ENCODE measurements at places on chromosomes 12 and 14. TPM values are rescaled to one million over a fixed set of nuclear protein-coding genes. Genes with fewer than 3 reads are reported as not detected.

KCNJ8 gene
- 5.2 TPM for total RNA-seq

DNA sequence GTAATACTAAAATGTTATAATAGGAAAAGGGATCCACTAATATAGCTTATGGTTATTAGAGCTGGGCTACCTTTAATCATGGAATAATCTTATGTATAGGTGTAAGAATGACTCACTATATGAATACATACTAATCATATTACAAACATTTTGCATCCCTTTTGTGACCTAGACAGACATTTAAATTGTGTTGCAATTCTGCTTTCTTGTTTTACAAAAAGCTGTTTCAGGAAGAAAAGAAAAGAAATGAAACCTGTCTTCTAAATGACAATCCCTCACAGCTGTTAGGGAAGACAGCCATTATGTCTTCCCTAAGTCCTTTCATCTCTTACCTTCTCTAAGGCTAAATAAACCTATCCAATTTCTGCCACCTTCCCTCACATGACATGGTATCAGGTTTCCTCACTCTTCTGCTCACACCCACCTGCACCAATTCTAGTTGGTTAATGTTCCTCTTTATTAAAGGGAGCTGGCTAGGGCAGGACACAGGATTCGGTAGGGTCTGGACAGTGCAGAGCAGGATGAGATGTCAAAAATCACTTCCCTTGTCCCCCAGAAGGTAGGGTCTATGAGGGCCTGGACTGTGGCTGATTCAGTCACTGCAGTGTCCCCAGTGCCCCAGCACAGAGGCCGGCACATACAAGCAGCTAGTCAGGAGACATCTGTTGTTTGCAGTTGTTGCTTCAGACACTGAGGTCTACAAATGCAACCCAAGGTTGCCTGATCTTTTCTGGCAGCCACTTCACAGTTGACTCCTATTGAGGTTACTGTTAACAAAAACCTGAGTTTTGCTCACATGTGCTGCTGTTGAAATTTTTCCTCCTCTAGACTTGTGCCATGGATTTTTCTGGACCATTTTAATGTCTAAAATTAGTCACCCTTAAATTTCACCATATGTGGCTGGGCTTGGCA is 3.7 kb downstream of the DHRS7 start:
- no peak for DNase-seq

GRCh38 chr14:94572637-94573303 is 8.5 kb upstream of the SERPINA5 start:
- no peak for DNase-seq

TBC1D30 gene
- total RNA-seq, result 0.42 TPM

DNA sequence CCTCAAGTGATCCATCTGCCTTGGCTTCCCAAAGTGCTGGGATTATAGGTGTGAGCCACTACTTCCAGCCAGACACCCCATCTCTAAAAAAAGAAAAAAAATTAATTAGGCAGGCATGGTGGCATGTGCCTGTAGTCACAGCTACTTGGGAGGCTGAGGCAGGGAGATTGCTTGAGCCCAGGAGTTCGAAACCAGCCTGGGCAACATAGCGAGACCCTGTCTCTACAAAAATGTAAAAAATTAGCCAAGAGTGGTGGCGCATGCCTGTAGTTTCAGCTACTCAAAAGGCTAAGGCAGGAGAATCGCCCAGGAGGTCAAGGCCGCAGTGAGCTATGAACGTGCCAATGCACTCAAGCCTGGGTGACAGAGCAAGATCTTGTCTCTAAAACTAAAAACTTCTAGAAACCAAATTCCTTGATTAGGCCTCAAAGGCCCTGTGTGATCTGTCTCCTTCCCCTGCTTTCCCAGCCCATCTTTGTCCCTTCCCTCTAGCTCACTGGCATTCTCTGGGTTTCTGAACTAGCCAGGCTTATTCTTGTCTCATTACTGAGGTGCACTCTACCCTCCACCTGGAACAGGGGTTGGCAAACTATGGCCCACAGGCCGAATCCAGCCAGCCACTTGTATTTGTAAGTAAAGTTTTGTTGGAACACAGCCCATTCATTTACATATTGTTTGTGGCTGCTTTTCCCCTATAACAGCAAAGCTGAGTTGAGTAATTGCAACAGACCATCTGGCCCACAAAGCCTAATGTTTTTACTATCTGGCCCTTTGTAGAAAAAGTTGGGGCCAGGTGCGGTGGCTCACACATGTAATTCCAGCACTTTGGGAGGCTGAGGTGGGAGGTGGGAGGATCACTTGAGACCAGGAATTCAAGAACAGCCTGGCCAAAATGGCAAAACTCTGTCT is 17.2 kb upstream of the TPCN1 start:
- no peak for DNase-seq

KRT83 gene
- total RNA-seq, result 0.33 TPM

GRCh38 chr14:56064513-56064912 is 53.7 kb upstream of the PELI2 start:
- no peak for DNase-seq

DNA sequence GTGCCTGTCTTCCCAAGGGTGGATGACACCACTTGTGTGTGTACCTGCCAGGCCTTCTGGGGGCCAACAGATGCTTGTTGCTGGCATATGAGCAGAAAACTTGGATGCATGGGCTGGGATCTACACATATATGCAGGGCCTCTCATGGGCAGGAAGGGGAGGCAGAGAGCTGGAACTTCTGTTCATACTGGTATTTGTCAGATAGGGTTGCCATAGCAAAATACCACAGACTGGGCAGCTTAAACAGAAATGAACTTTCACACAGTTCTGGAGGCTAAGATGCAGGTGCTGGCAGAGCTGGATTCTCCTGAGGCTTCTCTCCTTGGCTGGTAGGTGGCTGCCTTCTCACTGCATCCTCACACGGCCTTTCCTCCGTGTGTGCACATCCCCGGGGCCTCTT is 121.8 kb downstream of the SUDS3 start:
- DNase-seq, result no peak

SLC17A8 gene
- 3.0 TPM for total RNA-seq

GRCh38 chr12:22307811-22308210 is 26.7 kb downstream of the ST8SIA1 start:
- no peak for DNase-seq
